ENCODE measurements at places on chromosomes 7 and 10.

- DNase-seq = no peak
These were observed 56.8 kb downstream of the MGMT start for GRCh38 chr10:129523723-129524316.

- DNase-seq = peak; percentile 70
These were observed 683 bp upstream of the ENTPD7 start for GRCh38 chr10:99658622-99659030.

DNA sequence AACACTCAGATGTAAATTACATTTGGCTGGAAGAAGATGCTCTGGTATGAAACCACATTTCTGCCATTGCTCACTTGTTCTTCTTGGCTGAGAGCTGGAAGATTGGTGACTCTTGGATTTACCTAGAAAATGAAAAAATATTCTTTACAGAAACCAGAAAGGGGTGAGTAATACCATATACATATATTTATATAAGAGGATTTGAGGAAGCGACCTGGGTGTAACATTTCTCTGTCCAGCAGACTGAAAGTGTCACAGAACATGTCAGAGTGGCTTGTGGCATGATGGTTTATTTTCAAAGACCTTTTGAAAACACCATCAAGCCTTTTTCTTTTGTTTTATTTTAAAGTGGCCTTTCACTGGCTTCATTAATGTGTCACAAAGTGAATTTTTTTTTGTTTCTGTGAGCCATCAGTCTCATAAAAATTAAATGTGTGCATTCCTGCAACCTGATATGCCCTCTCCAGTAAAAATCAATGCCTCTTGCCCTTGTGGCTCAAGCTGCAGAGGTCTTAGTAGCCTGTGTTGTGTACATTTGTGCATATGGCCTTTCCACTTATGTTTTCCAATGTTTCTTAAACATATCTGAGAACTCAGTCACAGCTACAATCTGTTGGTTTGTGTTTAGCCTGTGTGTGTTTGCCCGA lies 23.5 kb downstream of the CREB5 start:
- no peak for DNase-seq

DNA sequence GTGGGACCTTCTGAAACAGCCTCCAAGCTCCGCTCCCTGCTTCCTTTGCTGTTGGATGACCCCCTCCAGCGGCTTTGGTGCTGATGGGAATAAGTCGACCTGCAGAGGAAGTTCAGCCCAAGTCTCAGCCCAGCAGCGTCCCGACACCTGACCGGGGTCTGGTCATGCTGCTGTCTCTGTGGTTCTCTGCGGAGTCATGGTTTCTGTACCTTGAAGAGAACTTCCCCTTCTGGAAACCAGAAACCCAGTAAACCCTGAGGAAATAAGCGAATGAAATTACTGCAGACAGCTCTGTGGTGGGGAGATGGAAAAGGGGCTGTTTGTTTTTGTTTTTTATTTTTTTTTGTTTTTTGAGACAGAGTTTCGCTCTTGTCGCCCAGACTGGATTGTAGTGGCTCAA lies 18.3 kb upstream of the ZNF12 start:
- DNase-seq = peak; percentile 47

GRCh38 chr10:79490400-79491142 lies 21.8 kb upstream of the EIF5AL1 start:
- no peak for DNase-seq

DNA sequence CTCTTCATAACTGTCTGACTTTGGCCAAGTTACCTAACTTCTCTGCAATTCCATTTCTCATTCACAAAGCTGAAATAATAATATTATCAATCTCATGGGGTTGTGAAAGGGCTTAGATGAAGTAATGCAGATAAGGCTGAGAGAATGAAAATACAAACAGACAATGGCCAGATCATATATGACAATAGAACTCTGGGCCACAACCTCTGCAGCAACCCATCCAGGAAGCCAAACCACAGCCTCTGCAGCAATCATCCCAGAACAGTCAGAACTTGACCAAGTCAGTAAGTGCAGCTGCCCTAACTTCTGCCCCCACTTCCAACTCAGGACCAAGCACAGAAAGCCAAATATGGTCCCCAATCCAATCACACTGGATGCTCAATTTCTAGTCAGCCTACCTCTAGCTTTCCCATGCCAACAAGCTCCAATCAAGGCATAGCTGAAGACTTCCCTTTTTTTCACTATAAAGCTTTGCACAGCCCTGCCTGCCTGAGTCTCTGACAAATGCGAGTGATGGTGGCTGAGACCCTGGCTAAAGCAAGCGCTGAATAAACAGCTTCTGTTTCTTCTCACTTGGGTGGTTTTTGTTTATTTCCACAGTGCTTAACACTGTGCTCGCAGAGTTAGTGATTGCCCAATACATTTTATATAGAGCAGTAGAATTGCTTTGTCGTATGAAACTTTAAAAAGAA lies 34.8 kb upstream of the TNPO3 start:
- peak; percentile 69 for DNase-seq

DNA sequence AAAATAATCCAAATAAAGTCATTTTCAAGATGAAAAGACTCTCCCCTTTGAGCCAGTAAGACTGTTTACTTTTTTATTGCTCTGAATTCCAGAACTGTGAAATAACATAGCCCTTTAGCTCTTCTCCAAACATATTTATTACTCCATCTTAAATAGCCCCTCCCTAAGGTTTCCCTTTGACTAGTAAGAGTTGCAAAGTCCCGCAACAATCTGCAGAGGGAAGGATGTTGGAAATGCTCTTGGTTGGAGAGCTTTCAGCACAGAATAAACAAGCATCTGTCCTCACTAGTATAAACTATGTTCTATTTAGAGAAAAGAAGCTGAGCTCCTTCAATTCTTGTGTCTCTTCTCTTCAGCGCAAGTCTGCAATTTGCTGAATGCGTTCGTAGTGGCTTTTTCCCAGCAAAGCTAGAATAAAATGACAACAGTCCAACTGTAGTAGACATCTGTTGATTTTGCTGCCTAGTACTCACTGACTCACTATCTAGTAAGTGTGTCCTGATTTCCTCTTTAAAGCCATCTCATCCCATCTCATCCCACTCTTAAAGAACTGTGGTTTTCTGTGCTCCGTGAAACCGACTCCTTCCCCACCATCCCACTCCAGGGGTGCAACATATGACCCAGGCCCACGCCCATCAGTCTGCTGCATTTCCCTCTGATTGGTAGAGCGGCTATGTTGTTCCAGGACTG lies 104.0 kb downstream of the FAM107B start:
- DNase-seq = no peak

DNA sequence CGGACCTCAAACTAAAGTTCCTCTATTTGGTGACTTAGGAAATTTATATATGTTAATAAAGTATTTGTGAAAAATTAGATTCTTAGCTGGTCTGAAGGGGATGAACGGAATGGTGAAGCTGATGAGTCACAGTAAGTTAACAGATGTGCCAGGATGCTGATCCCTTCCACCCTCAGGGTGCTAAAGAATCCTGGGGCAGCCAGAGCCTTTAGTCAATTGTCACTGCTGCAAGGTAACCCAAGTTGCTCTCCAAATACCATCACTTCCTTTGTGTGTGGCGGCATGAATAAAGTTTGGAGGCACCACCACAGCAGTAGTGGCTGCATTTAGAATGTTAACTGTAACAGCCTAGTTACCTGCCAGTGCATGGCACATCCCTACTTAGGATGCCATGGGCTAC lies 222.6 kb upstream of the PPP1R3A start:
- DNase-seq = no peak

DNA sequence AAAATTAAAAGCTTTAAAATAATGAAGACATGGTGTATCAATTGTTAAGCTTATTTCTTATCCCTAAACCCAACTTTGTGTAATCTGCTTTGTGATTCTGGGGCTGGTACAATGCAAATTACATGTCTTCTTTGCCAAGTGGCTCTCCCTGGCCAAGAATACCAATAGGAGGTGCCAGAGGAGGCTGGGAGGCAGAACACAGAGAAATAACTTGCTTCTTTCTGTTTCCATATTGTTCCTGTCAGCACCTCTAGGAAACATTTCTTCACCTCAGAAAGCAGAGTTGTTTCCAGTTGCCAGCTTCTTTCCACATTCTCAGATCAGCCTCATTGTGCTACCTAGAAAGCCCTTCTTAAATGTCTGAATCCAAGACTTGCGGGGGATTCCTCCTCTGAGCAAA lies 174.4 kb downstream of the MDFIC start:
- no peak for DNase-seq

DNA sequence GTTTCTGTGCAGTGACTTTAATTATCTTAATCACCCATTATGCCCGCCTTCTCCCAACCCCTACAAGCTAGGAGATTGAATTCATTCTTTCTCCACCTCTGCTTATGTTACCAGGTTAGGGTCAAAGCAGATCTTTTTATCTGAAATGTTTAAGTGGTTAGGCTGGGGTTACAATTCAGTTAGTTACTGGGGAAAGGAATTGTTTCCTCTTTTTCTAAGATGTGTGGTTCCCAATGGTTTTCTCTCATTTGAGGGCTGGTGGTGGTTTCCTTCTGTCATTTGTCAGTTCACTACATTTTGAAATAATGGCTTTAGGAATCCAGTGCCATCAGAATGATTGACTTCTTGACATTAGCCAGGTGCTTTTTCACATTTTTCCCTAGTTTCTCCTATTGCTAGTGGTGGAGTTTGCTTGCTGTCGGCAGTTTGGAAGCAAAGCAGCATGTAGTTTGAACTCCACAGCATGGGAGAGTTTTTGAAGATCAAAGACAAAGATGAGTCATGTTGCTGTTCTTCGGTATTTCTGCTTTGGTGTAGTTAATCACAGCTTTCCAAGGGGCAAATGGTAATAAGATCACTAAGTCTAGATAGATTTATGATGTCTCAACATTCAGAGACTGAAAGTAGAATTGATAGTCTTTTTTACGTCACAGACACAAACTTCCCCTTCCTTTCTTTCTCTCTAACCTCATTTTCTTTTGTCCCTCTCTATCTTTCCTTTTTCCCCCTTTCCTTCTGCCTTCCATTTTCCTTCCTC lies 168.2 kb downstream of the SND1 start:
- peak; percentile 30 for DNase-seq

DNA sequence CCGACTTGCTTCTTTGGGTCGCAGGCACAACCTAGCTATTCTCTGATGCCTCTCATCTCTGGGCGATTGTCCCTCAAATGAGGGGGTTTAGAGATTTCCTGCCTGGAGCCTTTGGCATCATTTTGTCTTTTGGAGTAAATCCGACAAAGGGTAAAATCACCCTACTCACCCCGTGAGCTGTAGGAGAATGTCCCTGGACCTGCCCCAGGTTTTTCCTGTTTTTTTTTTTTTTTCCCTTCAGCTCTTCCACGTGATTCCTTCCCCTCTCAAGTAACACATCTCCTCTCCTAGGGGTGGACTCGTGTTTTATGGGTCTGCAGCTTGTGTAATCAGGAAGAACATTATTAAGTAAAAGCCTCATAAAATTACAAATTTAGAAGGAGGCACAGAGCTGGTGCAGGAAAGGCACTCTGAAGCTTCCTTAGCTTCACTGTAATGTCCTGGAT lies 128.4 kb upstream of the ZNF746 start:
- DNase-seq = no peak

- peak; percentile 40 for DNase-seq
These were observed 464.1 kb downstream of the SUGCT start for GRCh38 chr7:40598915-40599314.

DNA sequence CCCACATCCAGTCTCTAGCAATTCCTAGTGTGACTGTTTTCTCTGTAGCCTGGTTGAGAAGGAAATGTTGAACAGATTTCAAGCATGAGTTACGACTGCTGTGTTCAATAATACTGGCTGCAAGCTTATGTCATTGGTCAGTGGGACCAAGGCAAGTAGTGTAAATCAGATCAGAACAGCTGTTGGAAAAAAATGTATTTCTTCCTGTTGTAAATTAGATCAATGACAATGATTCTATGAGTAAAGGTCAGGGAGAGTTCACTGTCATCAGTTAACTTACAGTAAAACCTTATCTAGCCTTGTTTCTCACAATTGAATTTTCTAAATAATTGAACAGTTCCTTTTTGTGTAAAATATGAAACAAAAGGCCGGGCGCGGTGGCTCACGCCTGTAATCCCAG lies 6.7 kb downstream of the OTUD1 start:
- no peak for DNase-seq

DNA sequence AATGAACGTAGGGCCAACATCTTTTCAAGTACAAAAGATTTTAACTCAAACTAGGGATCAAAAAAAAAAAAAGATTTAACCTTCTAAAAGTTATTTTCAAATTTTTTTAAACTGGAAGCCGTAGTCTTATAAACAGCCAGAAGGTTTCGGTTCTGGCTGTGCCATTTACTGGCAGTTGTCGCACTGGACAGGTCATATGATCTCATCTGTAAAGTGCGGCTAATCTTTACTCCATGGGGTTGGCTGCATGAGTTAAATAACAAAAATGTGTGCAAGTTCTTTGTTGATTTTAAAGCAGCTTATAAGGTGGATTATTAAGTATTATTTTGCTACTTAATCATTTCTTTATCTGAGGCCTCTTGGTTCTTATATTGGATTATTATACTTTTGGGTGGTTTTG lies 36.6 kb downstream of the TRUB1 start:
- DNase-seq = no peak

- DNase-seq = no peak
These were observed 46.2 kb downstream of the BLNK start for GRCh38 chr10:96225119-96225518.

GRCh38 chr7:83921271-83921940 lies 272.5 kb upstream of the SEMA3E start:
- DNase-seq = no peak

- no peak for DNase-seq
These were observed 214.2 kb upstream of the ADO start for GRCh38 chr10:62590306-62590705.

DNA sequence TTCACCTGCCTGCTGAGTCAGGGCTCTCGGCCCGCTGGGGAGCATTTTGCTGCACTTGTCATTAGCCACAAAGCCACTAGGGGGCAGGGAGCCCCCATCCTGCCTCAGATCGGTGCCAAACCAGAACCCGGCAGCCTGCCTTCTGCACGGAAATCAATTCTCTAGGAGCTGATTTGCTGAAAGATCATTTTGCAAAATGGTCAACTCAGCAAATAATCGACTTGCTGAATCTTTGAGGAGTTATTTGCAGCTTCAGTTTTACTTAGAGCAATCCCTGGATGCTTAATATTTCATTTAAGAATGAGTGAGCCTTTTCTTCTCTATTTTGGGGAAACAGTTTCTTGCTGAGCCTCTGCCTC lies 1.7 kb upstream of the GIMAP8 start:
- peak; percentile 86 for DNase-seq

Data from hematopoietic multipotent progenitor cell treated with erythropoietin and hydrocortisone succinate and interleukin-3 and kit ligand, for 6 days (in vitro differentiated cells).